ENCODE measurements at places on chromosomes 6 and 20. TPM values are rescaled to one million over a fixed set of nuclear protein-coding genes. Genes with fewer than 3 reads are reported as not detected.

Gene FAXC
- 7.4 TPM for total RNA-seq

Gene NR2E1
- total RNA-seq: not detected

Gene PREX1
- total RNA-seq: 10.7 TPM

Gene PBOV1
- total RNA-seq: not detected

Gene TULP1
- not detected for total RNA-seq

Gene TM9SF4
- total RNA-seq: 37.6 TPM

Gene SAMD10
- total RNA-seq: not detected

Gene LMBRD1
- 11.4 TPM for total RNA-seq

Gene PNRC1
- 49.5 TPM for total RNA-seq

Gene PKIB
- 1.6 TPM for total RNA-seq

Gene HLA-DMA
- 2.5 TPM for total RNA-seq

Gene BPIFB1
- 0.08 TPM for total RNA-seq

Gene CPNE5
- total RNA-seq: not detected

Gene TFAP2A
- total RNA-seq: 11.9 TPM

Gene C20orf204
- total RNA-seq: 0.33 TPM

Gene DOK5
- total RNA-seq: not detected

Gene DPPA5
- total RNA-seq: not detected

All from A549 treated with GW870086 at 1 μM for 4 hours (cell line).